ENCODE measurements at places on chromosomes 5 and 9.

- no peak for DNase-seq
Observed at GRCh38 chr9:5789489-5789888, 43.4 kb downstream of the ERMP1 start.

DNA sequence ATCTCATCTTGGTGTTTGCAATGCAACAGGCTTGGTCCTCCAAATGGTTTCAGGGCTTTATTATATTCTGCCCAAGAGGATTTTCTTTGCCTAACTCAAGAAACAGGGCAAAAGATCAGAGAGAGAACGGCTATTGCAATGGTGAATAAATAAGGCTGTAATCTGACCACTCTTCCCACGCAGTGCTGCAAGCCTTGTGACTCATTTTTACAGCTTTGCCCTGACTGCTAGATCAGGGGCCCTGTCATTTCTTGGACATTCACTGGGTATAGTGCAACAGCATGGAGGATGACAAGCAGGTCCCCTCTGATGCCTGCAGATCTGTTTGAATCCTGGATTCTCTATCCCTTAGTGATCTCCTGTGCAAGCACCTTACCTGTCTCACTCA is 459.1 kb downstream of the EBF1 start:
- no peak for DNase-seq

GRCh38 chr9:114473447-114473801 is 31.8 kb downstream of the WHRN start:
- DNase-seq = no peak

- DNase-seq = no peak
Observed at GRCh38 chr9:132185073-132186009, 23.5 kb downstream of the NTNG2 start.

- no peak for DNase-seq
Observed at GRCh38 chr5:99721506-99721905, 792.7 kb upstream of the CHD1 start.

GRCh38 chr9:15227491-15227890 is 79.5 kb downstream of the TTC39B start:
- DNase-seq = no peak

- DNase-seq = no peak
Observed at GRCh38 chr5:60546207-60546606, 153.8 kb downstream of the DEPDC1B start.

DNA sequence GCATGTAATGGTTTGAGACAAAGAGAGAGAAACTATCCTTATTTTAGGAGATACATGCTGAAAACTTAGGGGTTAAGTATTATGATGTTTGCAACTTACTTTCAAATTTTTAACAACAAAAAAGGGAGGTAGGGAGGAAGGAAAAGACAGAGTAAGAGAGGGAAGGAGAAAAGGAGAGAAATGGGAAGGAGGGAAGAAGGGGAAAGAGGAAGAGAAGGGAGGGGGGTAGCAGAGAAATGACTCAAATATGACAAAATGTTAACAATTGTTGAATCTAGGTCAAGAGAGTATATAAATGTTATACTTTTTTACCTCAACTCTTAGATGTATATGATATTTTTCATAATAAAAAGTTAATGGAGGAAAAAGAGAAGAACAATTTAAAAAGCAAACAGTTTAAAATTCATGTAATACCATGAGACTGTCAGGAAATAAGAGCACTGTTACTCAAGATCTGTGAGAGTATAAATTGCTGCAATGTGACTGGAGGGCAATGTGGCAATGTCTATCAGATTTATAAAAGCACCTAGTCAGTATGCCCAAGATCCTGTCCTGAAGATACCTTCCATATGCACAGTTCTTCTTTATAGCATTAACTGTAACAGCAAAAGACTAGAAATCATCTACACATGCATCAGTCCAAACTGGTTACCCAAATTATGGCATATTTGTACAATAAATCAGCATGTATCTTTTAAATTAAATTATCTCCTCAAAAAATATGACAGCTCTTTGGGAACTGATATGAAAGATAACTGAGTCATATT is 16.3 kb downstream of the FBXW11 start:
- DNase-seq = no peak

DNA sequence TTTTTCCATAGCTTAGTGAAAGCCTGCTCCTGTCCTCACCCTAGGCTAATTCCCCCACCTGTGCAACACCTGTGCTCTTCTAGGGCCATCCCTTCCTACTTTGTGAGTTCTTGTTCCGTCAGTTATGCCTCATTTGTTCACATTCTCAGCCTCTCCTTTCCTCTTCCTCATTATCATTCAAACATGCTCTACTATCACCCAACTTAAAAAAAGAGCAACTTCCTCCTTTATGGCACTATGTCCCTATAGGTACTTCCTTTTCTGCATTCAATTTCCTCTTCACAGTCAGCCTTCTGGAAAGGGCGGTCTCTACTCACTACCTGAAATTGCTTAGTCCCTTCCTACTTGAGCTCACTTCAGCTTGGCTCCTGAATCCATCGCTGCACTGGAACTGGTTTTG is 111.8 kb upstream of the LHFPL2 start:
- DNase-seq = peak; percentile 44

DNA sequence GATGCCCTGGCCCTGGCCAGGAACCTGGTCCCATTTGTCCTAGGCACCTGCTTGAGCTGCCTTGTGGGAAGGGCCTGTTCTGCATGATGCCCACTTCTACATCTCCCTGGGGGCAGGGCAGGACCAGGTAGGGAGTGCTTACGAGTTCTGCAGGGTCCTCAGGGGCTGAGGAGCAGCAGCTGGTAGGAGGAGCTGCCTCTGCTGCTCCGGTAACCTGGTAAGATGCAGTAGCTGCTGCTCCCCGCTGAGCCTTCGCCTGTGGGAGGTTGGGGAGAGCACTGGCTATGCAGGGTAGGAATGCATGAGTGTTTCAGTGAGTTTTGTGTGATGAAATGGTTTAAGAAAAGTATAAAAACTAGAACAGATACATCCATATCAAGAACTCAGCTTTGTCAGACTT is 13.6 kb downstream of the LRRC8A start:
- DNase-seq = no peak

DNA sequence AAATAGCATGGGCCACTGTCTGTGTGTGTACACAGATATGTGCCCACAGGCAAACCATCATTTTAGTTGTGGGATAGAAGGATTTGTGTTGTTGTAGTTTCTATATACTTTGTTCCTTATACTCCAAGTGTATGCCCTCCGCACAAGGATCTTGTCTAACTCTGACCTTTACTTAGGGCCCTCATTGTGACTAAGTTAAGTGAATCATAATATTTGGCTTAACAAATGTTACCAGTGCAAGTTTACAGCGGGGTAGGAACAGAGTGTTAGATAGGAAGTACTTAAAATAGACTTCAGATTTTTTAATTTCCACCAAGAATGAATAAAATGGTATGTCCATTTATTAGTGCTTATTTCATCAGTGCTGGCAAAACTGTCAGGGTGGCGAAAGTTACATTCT is 29.5 kb upstream of the CYFIP2 start:
- no peak for DNase-seq

DNA sequence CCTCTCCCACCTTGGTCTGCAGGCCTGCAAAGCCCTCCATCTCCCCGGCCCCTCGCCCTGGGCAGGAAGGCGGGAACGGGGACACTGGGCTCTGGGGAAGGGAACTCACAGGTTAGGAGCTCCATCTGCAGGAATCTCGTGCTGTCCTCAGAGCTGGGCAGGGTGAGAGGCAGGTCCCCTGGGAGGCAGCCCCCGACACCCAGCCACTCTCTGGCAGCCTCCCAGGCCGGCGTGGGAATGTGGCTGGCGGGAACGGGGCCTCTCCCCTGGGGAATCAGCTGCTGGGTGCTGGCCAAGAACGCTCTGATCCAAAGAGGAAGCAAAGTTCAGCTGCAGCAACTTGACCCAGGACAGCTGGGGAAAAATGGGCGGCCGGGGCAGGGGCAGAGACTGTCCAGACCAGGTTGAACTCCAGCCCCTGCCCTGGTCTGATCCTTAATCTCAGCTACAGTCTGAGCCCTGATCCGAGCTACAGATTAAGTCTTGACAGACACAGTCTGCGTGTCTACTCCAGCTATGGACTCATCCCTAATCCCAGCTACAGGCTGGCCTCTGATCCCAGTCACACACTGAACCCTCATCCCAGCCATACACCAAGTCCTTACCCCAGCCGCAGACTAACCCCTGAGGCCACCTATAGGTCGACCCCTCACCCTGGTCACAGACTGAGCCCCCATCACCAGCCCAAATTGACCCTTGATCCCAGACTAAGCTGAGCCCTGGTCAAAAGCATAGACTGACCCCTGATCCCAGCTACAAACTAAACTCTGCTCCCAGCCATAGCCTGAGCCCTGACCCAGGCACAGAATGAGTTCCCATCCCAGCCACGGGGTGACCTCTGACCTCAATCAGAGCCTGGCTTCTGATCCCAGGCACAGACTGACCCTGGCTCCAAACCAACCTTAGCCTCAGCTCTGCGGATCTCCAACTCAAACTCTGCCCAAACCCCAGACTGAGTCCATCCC is 37.3 kb upstream of the EGFL7 start:
- DNase-seq = no peak

GRCh38 chr5:169801324-169801777 is 164.3 kb downstream of the DOCK2 start:
- no peak for DNase-seq

- DNase-seq = no peak
Observed at GRCh38 chr5:170960567-170960966, 98.7 kb downstream of the RANBP17 start.

- DNase-seq = no peak
Observed at GRCh38 chr5:113031104-113031503, 54.5 kb downstream of the DCP2 start.

DNA sequence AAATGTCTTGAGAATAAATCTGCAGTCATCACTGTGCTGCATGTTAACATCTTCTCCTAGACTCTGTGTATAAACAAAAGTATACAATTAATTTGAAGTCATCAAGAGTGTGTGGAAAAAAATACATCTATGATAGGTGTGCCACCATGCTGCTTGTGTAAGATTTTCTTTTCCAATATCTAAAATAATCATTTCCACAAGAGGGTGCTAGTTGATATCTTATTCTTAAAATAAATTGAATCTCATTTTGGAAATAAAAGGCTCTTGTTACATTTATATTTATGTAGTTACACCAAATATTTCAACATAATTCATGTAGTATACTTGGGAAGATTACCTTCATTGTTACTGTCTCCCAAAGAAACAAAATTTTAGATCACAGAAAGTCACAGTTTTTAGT is 14.1 kb upstream of the MOCS2 start:
- DNase-seq = no peak

GRCh38 chr9:137168904-137169856 is 671 bp downstream of the LRRC26 start:
- peak; percentile 82 for DNase-seq

DNA sequence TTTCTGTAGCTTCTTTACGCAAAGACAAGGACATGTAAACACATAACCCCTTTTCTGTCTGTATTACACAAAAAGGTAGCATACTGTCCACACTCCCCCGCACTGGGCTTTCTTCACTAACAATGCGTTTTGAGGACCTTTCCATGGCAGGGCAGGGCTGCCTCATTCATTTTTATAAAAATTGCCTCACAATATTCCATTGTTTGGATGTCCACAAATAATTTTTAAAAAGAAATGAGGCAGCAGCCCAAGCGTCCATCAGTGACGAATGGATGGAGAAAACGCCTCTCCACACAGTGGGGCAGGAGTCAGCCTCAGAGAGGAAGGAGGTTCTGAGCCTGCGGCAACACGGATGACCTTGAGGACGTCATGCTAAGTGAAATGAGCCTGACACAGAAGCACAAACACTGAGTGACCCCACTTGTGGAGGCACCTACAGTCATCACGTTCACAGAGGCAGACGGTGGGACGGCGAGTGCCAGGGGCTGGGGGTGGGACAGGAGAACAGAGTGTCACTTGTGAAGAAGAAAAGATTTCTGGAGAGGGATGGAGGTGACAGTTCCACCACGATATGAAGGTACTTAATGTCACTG is 67.8 kb downstream of the RASGEF1C start:
- DNase-seq = no peak

DNA sequence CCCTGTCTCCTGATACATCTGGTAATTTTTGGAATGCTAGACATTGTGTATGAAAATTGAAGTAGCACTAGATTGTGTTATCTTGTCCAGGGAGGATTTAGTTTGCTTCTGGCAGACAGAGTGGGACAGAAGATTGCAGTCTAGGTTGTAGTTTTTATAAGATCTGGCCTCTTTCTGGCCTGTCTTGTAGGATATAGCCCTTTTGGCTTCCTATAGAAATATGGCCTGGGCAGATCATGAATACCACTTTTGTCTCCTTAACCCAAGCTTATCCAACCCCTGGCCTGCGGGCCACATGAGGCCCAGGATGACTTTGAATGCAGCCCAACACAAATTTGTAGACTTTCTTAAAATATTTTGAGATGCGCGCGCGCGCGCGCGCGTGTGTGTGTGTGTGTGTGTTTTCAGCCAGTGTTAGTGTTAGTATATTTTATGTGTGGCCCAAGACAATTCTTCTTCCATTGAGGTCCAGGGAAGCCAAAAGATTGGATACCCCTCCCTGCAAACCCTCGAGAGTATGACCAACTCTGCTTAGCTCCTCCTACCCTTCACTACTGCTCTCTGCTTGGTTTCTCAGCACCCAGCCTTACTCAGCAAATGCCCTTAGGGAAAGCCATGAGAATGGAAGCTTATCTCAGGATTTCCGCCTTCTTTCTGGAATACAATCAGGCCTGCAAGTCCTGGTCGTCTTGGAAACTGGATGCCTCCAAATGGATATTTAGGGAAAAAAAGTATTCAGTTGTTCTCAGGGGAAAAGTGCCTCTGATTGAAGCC is 26.5 kb downstream of the ANKRD33B start:
- DNase-seq = no peak

- DNase-seq = no peak
Observed at GRCh38 chr9:13278368-13279246, 885 bp downstream of the MPDZ start.

- no peak for DNase-seq
Observed at GRCh38 chr5:152560512-152561137, 155.5 kb upstream of the NMUR2 start.

DNA sequence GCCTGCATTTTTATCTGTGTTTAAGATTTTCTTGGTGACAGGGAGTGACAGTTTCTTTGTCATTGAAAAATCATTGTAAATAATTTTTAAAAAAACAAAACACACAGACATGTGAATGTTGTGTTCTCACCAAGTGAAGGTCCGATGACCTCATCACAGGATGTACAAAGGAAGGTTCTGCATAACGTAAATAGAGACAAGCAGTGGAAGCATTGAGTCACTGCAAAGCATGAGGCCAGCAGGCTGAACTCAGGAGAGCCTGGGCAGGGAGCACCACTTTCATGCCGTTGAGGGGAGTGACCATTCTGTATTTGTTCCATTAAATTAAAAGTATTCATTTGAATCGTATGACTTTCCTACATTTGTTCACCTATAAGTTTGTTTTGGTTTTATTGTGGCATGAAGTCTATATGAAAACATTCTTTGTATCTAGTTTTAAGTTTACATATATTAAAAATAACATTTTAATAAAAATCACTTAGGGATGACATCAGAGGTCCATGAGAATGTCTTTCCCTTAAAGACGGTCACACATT is 70.4 kb upstream of the TLE1 start:
- no peak for DNase-seq

- DNase-seq = no peak
Observed at GRCh38 chr5:4017076-4017803, 421.6 kb downstream of the IRX1 start.

GRCh38 chr5:110398951-110399350 is 327.5 kb downstream of the TMEM232 start:
- DNase-seq = no peak

GRCh38 chr9:135471791-135472640 is 7.6 kb upstream of the PPP1R26 start:
- no peak for DNase-seq
